Stimulated activated CD4-positive, alpha-beta T cell treated with anti-CD3 and anti-CD28 coated beads, Interleukin-1b, Interleukin-23, amount 100 ng/mL, for 1 hour (primary cell): ENCODE measurements at places on chromosomes 1 and 21.

- DNase-seq: no peak
These were observed 95.7 kb upstream of the AKT3 start for GRCh38 chr1:243945727-243946126.

DNA sequence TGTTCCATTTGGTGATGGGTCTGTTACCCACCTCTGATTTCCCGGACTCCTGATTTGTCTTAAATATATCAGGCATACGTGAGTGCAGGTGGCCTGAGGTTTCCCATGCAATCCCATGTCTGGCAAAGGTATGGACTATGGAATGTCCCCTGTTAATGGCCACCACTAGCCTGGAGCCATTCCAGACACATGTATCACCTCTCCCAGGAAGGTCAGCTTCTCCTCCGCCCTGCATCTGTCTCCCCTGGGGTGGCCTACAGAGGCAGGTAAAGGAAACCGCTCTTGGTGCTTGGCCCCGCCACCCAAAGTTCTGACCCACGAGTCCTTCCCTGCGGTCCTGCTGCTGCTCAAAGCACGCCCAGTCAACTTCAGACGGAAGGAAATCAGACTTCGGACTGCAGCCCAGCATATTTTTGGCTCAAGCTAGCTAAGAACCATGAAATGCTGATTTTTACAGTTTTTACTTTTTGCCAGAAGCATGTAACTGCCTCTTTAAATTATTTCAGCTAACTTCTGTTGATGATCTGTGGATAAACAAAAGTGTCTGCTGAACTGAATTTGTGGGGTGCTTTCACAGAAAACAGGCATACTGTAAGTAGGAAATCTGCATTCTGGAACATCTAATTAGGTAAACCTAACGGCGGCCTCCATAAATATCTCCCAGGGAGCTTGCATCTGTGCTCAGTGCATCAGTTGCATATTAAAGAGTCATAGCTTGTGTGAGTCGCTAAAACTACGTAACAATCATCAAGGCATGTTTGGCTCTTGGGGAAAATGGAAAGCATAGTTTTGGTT, 105.9 kb downstream of the PCP4 start:
- no peak for DNase-seq

- DNase-seq: no peak
These were observed 112.9 kb downstream of the APP start for GRCh38 chr21:26057477-26058170.

DNA sequence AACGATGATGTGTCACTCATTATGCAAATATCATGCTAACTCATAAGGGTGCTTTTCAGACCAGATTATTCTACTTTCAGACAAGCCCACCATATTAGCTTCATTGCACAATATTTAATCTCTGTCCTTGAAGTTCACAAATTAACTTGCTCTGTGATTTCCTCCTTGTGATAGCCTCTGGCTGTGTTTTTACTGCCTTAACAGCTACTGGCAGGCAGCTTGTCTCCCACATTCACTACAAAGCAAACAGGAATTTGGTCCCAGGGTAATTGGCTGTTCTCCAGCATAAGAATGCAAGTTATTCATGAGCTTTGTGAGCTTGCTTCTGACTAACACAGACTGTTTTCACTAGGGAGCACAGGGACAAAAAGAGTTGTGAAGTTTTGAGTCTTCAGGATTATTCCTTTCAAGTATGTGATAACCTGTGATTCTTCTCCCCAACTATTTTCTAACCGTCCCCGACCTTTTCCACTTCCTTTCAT, 87.9 kb upstream of the HMCN1 start:
- no peak for DNase-seq

GRCh38 chr1:191074881-191075280, 597.2 kb upstream of the BRINP3 start:
- no peak for DNase-seq

GRCh38 chr1:15949453-15950245, 26.3 kb downstream of the ZBTB17 start:
- DNase-seq: peak; percentile 61

DNA sequence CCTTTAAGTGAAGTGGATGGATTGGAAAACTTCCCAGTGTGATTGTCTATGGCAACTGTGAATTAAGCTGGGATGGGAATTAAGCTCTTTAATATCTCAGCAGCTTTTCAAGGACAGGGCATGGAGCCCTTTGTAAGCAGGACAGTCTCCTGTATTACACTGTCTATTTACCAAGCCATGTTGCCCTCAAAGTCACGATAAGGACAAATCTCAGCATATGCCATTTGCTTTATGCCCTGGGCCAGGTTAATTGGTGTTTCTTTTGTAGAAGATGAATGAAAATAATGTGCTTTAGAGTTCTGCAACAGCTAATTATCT, 17.6 kb downstream of the UTP25 start:
- no peak for DNase-seq

DNA sequence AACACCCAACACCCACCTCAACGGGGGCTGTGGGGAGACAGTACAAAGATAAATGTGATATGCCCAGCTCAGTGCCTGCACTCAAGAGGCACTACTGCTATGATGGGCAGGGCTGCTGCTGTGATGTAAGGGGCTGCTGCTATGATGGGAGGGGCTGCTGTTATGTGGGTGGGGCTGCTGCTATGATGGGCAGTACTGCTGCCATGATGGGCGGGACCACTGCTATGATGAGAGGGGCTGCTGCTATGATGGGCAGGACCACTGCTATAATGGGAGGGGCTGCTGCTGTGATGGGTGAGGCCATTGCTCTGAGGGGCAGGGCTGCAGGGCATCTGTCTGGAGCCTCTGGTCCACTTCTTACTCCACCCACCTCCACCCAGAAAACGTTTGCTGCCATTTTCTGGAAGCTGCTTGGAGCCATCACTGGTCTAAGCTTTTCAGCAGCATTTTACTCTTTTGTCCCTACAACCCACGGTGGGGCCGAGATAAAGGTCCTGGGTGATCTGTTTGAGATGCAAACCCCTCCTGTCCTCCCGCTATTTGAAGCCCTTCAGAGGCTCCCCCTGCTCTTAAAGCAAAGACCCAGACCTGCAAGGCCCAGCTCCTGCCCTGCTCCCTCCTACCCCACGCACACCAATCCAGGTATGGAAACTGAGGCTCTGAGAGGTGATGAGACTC, 656.9 kb downstream of the PTPRU start:
- no peak for DNase-seq

DNA sequence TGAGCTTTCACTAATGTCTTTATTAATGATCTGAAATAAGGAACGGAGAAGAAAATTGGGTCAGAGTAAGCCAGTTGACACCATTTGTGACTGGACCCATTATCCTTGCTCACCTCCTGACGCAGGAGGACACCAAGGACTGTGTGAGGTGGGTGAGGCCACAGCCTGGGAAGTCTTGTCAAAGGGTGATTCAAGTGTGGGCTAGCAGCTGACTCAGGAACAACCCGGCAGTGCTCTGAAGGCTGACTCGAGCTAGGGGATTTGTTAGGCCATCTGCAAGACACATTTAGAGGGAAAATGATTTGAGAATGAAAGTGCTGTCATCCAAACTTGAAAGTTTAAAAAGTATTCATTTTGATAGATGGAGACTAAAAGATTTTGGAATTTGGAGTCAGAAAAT, 21.2 kb downstream of the PRRX1 start:
- DNase-seq: no peak

DNA sequence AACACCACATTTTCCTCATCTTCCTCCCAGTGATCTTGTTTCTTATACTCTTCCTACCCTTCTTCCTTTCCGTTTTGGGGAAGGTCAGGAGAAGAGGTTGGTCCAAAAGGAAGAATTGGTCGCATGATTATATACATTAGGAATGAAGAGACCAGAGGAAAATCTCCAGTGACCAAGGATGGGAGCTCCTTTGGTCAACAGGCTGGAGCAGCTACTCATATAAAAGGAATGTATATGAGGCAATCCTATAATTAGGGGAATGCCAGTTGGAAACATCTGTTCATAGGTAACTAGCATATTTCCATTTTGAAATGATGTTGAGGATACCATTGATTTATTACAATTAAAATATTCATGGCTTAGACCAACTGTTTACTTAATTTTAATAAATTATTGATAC, 114.5 kb downstream of the LRRC40 start:
- DNase-seq: no peak
